ENCODE measurements at places on chromosomes 3 and 15.

DNA sequence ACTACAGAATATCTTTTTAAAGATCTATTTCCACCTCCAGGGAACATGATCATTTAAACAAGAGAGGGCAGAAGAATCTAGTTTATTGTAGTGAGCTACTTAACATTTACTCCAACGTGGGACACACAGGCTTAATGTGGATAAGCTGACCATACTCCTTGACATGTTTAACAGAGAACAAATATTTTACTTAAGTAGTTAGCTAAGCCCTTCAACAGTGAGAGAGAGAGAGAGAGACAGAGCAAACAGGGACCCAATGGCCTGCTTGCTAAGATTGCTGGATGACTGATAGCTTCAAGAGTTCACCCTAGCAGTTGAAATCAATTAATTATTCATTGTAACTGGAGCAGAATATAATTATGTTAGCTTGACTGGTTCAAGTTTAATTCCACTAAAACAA is 158.6 kb downstream of the ADAM10 start:
- DNase-seq, result no peak

- DNase-seq, result no peak
Observed at GRCh38 chr15:91711384-91712033, 142.0 kb upstream of the SLCO3A1 start.

DNA sequence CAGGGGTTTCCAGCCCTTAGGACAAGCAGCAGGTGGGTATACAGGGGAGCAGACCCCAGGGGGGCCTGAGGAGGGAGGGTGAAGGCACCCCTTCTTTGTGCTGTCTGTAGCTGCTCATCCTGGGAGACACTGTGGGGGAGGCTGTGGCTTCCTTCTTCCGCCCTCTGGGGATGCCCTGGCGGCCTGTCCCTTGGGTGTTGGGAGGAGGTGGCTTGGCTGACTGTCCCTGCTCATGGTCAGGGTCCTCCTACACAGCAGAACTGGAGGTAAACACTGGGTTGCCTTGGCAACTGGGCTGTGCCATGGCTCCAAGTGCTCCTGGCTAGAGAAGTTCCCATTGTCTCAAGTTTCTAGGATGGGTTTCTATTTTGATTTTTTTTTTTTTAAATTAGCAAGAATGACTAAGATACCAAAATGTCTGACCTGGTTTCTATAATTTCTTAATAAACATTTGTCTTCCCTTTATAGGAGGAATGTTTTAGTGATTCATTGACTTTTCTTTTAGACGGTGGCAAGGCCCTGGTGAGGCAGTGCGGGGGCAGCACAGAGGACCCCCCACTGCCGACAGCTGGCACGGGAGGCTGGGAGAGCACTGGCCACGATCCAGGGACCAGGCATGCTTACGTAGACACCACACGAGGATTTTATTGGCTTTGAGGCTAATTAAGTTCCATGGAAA is 12.4 kb downstream of the KLF13 start:
- peak; percentile 22 for DNase-seq

DNA sequence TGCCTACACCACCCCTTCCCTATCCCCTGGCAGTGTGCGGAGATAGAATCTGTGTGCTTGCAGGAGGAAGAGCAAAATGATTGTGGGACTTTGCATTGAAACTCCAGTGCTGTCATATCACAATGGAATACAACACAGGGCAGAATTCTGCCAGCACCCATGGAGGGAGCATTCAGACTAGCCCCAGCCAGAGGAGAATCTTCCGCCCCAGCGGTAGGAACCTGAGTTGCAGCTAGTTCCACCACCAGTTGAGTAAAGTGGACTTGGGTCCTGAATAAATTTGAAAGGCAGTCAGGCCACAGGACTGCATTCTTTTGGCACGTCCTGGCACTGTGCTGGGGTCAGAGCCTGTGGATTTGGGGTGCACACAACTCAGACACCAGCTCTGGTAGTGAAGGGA is 27.5 kb downstream of the NCBP2 start:
- no peak for DNase-seq

DNA sequence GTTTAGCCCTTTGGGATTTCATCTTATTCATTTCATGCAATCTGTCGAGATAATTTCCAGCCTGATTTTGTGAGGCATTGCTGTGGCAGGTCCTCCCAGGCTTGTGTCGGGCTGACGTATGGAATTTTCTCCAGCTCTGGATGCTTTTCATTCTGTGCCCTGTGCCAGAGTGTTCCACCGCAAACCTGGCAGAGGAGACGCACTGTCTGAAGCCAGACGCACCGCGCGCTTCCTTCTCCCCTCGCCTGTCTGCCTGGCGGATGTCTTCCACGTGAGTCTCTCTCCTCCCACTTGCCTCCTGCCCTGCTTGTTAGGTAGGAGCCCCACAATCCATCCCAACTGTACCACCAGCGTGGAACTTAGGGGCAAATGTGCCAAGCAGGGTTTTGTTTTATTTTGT is 20.1 kb upstream of the GLCE start:
- DNase-seq, result peak; percentile 90

GRCh38 chr3:192408647-192409200 is 318.6 kb downstream of the FGF12 start:
- DNase-seq, result no peak

GRCh38 chr15:58401276-58401675 is 30.5 kb upstream of the LIPC start:
- peak; percentile 98 for DNase-seq
